AG09309 (cell line): ENCODE measurements at places on chromosomes 4 and X.

DNA sequence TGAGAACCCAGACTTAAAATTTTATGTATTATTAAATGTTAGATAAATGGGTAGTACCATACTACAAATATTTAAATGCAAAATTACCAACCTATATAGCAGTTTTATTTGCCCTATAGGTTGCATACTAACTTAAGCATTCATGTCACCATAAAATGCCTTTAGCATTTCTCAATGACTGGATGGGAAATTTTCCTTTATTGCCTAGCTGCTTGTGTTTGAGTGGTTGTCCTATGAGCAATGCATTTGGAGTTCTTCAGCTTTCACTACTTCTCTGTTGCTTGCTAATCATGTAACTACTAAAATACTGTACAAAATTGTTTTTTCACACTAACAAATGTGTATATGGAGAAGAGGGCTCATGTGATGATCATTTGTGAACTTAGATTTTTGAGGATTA lies 44.2 kb upstream of the CEP135 start:
- DNase-seq: no peak

DNA sequence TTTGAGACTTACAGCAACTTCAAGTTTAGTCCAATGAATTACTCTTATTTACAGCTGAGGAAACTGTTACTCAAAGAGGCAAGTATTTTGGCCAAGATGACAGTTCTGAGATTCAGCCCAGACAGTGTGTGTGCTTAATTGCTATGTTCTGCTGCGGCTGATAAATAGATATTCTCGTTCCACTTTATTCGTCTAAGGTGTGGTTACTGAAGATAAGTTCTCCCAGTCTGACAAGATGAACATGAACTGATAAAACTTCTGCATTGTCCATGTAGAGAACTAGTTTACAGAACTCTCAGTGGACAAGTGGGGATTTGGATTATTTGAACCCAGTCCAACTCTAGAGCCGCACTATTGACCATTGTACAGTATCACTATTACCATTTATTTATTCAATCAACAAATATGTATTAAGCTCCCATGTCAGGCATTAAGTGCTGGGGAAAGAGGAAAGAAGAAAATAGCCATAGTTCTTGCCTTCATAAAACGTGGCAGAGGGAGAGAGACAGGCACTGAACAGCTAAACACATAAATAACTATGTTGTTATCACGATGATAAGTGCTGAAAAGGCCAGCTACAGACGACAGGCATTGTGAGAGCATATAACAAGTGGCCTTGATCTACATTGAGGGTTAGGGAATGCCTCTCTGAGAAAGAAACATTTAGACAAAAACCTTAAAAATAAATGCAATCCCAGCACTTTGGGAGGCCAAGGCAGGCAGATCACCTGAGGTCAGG lies 4.0 kb upstream of the DHX15 start:
- no peak for DNase-seq

- no peak for DNase-seq
Measured at GRCh38 chr4:88780389-88780788, 82.8 kb upstream of the NAP1L5 start.

- DNase-seq: no peak
Measured at GRCh38 chr4:169249214-169249973, 21.4 kb downstream of the SH3RF1 start.

DNA sequence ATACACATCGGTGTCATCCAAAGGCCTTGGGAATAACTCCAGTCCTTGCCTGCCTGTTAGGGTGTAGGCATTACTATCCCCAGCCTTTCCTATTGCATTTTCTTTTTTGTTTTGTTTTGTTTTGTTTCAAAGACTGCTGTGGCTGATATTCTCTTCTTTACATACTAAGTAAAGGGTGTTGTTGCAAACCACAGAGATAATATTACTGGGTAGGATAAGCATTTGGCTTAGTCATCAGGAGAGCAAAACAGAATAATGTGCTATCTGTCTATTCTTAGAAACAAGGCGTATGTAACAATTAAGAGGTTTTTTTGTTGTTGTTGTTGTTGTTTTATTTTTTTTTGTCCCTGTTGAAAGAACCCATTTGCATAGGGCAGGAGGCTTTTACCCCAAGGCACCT lies 41.8 kb downstream of the UGT2B28 start:
- no peak for DNase-seq

GRCh38 chrX:41958861-41959260 lies 35.5 kb upstream of the CASK start:
- no peak for DNase-seq

DNA sequence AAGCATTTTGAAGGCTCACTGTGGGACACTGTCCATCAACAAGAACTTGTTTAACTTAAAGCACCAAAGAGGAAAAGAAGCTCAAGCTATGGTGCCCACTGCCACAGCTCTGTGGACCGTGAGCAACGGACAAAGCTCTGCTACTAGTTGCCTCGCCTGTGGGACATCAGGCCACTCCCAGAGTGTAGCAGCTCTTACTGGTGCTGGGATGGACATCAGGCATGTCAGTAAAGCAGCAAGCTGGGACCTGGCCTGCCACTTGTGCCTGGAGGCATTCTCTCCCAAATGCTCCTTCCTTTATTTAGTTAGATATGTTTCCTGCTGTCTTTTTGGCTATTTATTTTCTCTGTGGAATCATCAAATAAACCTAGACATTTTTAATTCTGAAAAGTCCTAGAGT lies 46.7 kb downstream of the TMEM154 start:
- DNase-seq: no peak

DNA sequence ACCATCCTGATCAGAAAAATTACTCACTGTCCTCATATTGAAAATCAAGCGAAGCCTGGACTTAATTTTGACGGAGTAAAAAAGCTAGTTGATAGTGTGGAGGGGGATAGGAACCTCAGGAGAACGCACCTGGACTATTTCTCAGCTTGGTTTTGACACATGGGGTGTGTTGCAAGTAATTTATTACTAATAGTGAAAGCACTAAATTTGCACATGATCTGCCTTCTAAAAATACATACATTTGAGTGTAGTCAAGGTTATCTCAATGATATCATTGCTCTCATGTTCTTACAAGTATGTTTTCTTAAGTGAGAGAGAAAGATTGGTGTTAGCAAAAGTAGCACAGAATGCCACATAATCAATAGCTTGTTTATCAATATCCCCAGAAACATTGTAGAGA lies 29.5 kb downstream of the LRIT3 start:
- no peak for DNase-seq

DNA sequence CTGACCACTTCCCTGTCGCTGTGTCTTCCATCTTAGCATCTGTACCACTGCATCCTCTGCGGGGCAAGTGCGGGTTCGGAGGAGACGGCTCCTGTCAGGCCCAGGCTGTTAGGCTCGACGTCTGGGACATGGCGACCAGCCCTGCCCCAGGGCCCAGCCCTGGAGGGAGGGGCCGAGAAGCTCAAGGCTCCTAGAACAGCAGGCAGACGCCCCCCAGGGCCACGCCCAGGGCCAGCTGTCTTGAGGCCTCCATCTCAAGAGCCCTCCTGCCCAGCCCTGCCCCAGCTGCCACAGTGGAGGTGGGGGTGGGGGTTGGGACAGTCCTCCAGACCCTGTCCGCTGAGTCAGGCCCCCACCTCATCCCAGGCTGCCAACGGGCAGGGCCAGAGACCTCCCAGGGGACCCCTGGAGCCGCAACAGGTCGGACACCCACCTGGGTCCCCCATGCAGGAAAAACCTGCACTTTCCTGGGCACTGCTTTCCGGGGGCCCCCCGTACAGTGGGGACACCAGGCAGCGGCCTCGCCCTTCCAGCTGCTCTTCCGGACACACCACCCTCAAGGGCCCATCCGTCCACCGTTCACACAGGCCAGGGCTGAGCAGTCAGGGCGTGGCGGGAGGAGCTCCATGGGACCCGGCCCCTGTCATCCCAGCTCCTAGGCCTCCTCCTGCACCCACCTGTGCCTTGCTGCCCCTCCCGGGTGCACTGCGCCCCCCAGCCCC lies 83.1 kb downstream of the FAM53A start:
- no peak for DNase-seq
